ENCODE measurements at places on chromosomes 16 and 17.

GRCh38 chr17:63519972-63520882, 2.9 kb upstream of the KCNH6 start:
- no peak for DNase-seq

DNA sequence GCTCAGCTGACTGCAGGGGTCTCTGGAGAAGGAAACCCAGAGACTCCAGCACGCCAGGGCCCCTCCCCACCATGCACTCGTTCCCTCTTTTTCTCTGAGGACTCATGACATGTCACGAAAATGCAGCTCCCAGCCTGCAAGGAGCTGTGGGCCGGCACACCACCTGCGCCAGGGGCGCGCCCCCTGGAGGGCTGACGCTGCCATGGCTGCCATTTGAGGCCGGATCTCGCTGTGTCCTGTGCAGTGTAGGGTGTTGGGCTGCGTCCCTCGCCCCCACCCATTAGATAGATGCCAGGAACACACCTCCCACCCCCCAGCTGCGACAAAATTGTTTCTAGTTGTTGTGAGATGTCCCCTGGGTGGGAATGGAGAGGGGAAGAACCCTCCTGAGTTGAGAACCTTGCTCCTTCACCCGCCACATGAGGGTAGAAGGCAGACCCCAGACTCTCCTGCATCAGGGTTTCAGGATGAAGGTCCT, 8.2 kb downstream of the SYNGR2 start:
- no peak for DNase-seq

- no peak for DNase-seq
Measured at GRCh38 chr17:61144617-61145564, 254.8 kb upstream of the TBX2 start.

DNA sequence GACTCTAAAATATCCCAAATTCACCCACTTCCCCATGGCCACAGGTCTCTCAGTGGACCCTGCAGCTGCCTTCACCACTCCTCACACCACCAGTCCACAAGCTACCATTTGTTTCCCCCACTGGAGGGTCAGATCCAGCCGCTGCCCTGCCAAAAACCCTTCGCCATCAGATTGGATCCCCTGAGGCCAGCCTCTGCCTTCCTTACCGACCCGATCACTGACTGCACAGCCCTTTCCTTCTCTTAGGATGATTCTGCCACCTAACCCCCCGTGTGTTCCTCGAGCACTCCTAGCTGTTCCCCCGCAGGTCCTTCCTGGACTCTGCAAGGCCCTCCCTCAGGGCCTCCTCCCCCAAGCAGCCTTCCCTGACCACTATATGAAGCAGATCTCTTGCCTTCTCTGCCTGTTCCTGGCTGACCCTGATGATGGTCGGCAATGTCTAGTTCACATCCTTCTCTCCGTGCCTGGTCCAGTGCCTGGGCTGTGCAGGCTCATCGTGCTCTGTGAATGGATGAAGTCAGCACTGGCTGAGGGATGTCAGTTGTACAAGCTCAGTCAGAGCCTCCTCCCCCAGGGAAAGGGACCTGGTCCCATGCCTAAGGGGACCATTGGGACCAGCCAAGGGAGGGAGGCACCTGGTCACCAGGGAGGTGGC, 46.0 kb downstream of the CPNE2 start:
- DNase-seq, result no peak

DNA sequence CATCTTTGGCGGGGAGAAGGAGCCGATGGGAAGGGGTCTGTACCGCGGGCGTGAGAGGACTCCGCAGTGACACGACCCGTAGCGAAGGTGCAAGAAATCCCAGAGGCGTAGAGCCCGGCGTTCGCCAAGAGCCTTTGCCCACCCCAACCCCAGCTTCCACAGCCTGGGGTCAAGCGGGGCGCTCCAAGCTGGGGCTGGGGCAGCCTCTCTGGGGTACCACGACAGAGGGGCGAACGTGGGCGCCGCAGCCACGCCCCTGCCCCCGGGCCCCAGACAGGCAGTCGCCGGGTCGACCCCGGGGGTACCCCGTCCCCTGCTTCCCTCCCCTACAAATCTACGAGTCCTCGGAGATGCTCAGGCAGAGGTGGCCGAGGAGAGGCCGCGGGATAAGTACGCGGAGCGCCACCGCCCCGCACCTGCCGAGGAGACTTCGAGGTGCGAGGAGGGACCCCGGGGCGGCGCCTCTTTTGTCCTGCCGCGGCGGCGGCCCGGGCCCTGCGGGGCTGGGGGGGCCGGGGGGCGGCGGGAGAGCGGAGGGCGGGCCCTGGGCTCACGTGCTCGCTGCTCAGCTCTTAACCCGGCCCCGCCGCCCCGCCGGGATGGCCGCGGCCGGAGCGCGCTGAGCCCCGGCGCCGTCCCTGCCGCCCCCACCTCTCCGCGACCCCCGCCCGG, at the start of gene ADAM11:
ADAM11 (plus strand) TSS at position 575 of the 672 bp plus-strand sequence. CDS start 212 bp downstream, outside the sequence.
- no peak for DNase-seq

DNA sequence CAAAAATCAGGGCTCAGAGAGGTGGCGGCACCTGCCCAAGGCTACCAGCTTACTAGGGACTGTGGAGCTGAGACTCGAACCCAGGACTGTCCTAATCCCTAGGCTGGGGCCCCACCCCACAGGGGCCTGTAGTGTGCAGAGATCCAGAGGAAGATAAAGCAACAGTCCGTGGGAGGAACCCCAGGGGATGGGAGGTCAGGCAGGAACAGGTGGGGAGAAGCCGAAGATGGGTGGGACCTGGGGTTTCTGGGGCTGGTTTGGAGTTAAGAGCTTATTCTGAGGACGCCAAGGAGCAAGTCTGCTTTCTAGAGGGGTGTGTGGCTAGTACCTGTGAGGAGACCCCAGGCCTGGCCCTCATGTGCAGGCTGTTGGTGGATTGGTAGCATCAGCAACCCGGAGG, 14.9 kb downstream of the C16orf74 start:
- DNase-seq, result no peak

GRCh38 chr17:20284022-20284421, 183.3 kb downstream of the LGALS9B start:
- no peak for DNase-seq

DNA sequence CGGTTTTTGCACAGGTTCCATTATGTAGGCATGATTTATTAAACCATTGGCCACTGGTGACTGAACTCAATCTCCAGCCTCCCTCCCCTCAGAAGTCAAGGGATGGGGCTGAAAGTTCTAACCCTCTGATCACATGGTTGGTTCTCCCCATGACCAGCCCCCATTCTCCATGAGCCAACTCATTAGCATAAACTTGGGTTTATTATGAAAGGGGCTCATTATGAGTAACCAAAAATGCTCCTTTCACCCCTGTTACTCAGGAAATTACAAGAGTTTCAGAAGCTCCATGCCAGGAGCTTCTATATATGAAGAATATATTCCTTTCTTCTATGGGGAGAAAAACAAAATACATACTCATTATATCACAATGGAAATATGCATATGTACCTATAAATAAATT, 555.3 kb downstream of the HS3ST4 start:
- no peak for DNase-seq

DNA sequence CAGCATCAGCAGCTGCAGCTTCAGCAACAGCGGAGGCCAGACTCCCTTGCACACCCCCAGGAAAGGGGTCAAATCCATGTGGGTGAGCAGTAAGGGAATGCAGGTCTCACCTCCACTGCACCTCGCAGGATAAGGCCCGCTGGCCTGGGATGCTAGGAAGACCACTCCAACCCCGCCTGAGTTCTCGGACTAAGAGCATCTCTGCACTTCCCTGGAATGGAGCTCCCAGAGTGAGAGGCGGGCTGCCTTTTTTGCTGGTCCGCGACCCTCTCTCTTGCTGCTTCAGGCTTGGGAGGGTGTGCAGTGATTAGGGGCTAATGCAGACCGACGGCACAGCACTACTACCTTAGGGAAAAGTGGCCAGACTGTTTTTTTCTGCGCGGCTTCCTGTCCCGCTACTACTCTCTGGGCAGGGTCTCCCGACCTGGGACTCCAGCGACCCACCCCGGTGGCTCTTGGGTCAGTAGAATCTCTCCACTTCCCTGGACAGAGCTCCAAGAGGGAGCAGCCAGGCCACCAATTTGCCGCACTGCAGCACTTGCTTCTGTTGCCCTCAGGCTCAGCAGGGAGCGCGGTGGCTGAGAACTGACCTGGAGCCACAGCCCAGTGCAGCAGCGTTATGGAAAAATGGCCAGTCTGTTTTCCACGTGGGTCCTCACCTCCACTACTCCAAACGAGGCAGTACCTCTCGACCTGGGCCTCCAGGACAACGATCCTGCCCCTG, 480.4 kb downstream of the CDH8 start:
- no peak for DNase-seq

DNA sequence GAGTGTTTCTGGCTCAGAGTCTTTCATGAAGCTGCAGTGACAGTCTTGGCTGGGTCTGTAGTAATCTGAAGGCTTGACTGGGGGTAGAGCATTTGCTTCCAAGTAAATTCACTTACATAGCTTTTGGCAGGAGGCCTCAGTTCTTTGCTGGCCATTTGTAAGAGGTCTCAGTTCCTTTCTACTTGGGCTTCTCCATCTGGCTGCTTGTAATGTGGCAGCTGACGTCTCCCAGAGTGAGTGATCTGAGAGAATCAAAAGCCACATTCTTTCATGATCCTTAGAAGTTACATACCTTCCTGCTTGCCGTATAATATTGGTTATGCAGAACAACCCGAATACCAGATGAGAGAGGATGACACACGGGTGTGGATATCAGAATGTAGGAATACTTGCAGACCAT, 39.8 kb downstream of the NF1 start:
- DNase-seq, result no peak

DNA sequence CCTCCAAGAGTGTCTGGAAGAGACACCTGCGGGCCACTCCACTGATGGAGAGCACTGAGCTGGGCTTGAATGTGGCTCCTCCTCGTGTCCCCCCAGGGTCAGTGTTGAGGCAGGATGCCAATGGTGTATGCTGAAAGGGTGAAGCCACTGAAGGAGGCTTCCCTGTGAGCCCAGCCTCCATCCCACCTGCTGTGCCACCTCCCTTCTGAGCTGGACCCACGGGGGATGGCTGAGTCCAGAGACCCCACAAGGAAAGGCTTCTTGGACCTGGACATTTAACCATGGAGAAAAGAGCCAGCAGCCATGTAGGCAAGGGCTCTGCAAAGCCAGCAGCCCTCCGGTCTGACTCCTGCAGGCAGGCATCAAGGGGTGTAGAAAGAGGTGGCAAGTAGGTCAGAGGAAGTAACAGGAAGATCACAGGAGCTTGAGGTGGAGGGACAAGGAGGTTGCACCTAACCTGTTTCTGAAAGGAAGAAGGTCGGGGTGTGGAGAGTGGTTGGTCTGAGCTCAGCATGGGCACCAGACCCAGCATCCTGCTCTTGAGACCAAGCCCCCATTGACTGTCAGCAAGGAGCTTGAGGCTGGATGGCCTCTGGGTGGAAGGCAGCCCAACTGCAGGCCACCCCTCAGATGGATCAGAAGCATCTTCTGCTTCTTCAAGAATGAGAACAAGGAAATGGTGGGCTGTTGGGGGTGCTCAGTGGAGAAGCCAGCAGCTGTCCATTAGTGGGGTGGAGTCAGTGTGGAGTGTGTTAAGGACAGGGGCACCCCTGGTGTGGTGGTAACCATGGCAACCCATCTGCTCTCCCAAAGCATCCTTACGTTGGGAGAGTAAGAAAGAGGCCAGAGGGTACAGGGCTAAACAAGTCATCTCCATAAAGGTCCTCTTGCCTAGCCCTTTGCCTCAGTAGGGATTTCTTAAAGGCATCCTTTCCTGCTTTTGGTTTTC, 80.7 kb downstream of the PLD6 start:
- DNase-seq, result no peak

- no peak for DNase-seq
Measured at GRCh38 chr16:71230122-71230845, at the start of gene HYDIN. Gene HYDIN (minus strand): TSS chr16:71230722. CDS start chr16:71186895, 43,827 bp downstream.

GRCh38 chr16:24538756-24539294, 541 bp upstream of the RBBP6 start:
- DNase-seq, result no peak

DNA sequence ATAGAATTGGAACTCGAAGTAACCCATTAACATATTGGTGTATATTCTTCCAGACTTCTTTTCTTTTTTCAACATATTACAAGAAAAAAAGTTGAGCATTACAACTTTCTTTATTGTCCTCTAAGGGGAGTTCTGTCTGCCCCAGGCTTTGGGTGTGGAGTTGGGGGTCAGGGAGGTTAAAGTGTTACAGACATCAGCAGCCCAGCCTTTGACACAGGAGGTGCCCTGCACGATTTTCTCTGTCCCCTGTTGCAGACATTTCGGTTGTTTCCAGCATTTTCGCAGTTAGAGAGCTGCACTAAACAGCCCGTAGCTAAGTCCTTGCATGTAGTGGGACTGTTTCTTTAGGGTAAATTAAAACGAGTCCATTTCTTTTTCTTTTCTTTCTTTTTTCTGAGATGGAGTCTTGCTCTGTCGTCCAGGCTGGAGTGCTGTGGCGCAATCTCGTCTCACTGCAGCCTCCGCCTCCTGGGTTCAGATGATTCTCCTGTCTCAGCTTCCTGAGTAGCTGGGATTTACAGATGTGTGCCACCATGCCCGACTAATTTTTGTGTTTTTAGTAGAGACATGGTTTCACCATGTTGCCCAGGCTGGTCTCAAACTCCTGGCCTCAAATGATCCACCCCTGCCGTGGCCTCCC, 13.4 kb upstream of the ADCY7 start:
- DNase-seq, result no peak

- DNase-seq, result no peak
Measured at GRCh38 chr17:46071796-46072195, 72.7 kb downstream of the STH start.

DNA sequence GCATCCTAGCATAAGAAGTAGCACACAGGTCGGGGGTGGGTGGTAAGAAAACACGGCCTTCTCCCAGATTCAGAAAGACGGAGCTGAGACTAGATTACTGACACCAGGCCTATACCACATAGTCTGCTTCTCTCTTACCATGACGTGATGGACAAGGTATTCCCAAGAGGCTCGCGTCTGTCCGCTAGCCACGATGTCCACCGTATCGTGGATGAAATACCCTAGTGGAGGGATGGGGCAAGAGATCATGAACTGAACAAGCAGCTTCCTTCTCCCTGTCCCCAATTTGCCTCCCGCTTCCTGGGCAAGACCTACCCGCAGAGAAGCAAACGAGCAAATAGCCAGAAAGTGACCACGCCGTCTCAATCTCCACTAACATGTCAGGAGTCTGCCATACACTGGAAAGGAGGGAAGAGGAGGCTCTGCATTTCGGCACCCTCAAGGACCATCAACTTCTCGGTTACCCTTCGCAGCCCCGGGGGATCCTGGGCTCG, 820 bp downstream of the TLCD1 start:
- DNase-seq, result no peak

DNA sequence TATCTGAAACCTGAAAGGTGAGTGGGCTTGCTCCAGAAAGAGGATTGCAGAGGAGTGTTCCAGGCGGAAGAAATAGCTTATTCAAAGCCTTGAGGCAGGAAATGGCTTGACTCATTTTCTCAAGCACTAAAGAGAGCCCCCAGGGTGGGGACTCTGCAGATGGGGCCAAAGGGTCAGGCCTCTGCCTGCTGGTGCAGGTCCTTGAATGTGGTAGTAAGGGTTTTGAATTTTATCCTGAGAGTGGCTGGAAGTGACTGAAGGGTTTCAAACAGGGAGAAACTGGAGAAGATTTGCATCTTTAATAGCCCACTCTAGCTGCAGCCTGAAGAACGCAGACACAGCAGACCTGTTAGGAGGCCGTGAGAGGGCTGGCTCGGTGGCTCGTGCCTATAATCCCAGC, 144.4 kb downstream of the CCT6B start:
- DNase-seq, result no peak

GRCh38 chr16:27867122-27868110, 196.1 kb downstream of the GSG1L start:
- peak; percentile 30 for DNase-seq
